Fibroblast of skin of abdomen (primary cell): ENCODE measurements at places on chromosomes 7 and 10.

GRCh38 chr7:151306374-151306773, 35.2 kb upstream of the NUB1 start:
- DNase-seq = no peak

- DNase-seq = no peak
These were observed 15.2 kb downstream of the SLC13A4 start for GRCh38 chr7:135712796-135713195.

DNA sequence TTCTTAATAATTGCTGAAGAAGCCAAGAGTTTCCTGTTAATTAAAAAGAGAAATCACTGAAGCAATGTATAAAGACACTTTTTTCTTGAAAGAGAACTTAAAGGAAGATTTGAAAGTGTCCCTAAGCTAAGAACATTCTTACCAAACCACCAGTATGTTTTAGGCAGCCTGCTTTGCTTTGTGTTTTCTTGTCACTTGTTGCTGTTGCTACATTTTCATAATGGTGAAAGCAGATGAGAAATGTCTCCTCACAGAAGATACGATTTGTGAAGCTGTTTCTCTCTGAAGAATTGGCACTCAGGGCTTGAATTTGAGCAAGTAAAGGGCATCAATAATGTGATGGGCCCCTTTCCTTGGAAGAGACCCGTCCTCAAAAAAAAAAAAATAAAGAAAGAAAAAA, 30.9 kb downstream of the TCF7L2 start:
- no peak for DNase-seq

GRCh38 chr7:102148799-102149198, 137.9 kb upstream of the SH2B2 start:
- no peak for DNase-seq

- DNase-seq = peak; percentile 82
These were observed 39.4 kb upstream of the PHF14 start for GRCh38 chr7:10934292-10934691.

DNA sequence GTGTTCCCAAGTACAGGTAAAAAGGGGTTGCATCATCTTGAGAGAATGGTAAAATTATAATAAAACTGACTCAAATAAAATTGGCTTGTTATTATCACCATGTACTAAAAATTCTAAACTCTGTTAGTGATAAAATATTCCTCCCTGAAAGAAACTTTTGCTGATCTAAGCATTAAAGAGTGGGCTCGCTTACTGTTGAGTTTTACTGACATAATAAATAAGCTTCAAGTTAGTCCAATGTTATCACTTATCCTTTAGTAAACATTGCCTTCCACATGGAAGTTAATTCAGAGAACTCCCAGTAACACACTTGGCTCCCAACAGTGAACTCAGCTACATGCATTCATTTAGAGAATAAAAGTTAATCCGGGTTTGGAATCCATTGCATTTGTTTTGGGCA, 456.4 kb downstream of the PLXDC2 start:
- no peak for DNase-seq

GRCh38 chr10:133544506-133544905, 17.3 kb downstream of the CYP2E1 start:
- no peak for DNase-seq
